HAP-1 (cell line): ENCODE measurements at places on chromosomes 11 and 22.

GRCh38 chr11:132106096-132106982 lies 735.9 kb downstream of the NTM start:
- no peak for DNase-seq

DNA sequence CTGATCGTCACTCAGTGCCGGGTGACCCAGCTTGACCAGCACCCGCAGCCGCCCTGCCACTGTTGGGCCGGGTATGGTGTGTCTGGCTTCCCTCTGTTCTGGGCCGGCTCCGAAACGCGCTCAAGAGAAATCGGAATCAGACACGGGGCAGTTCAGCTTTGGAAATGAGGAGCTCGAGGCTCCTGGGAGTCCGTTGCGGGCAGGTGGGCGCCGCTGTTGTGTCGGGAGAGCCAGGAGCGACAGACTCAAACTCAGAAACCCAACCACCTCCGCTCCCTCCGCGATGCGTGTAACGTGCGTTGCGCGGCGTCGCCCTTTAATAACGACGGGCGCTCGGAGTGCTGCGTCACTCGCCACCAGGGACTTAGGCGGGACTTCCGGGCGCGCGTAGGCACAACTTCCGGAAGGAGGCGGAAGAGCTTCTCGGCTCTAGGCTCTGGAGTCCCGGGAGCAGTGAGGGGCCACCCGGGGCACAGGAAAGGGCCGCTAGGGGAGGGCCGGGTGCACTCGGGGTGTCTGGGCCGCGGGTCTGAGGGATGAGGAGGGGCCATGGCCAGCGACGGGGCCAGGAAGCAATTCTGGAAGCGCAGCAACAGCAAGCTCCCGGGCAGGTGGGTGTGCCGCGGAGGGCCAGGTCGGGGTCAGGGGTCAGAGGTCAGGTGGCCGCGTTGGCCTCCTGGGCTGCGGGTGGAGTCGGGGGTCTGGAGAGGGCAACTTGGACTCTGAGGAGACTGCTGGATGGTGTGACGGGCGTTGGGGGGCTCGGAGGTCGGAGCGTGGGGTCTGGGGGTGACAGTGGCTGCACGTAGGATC lies at the start of gene TBC1D22A:
Gene TBC1D22A, plus strand, starts transcription at position 413 of the 813 bp plus-strand sequence. Its CDS starts 137 bp downstream, at position 550.
- peak; percentile 96 for DNase-seq

- no peak for DNase-seq
Observed at GRCh38 chr11:94494126-94494680, 419 bp downstream of the ANKRD49 start.

- DNase-seq, result peak; percentile 81
Observed at GRCh38 chr11:110092515-110093406, at the start of gene ZC3H12C. TSS of gene ZC3H12C (plus strand) at chr11:110093392. CDS start at chr11:110093412, 20 bp downstream.

DNA sequence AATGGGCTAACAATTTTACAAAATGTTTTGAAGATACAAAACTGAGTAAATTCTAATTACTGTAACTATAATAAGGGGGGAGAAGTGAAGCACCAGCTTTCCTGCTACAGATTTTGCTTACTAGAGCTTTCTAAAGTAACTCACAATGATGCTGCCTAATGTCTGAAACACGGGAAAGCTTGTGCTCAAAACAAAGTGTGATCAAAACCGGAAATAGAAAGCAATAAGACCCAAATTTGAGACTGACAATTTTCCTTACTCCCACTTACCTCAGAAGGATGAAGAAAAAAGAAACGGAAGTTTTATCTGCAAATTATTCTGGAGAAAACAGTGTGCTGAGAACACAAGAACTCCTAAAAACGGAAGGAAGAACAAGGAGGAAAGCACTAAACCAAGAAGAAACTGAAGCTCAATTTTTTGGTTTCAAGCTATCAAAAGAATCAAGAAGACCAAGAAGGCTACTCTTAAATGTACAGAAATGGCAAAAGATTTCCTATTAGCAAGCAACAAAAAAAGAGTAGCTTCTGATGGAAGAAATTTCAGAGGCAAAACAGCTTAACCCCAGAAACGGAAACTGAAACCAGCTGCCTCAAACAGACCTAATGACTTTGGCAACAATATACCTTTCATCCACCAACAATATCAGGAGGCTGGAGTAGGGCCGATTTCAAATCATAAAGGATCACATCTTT lies 33.4 kb downstream of the AMBRA1 start:
- no peak for DNase-seq

GRCh38 chr11:44936525-44936924 lies 14.2 kb downstream of the TP53I11 start:
- peak; percentile 87 for DNase-seq

DNA sequence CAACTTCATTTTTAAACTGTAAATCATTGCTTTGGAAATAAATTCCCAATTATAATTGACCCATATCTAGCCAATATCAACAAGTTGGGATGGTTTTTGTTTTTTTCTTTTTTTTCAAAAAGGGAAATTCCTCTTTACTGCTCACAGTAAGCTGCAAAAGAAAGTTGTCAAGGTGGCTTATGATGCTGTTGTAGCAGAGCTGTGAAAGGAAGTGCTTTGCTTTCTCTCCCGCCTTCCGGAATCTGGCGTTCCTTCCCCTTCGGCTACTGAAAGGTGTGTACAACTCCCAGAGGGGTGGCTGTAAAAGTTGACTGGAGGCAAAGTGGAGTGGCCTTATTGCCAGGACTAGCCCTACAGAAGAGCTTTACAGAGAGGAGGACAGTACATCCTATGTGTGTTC lies 16.2 kb upstream of the ADSL start:
- DNase-seq, result no peak

DNA sequence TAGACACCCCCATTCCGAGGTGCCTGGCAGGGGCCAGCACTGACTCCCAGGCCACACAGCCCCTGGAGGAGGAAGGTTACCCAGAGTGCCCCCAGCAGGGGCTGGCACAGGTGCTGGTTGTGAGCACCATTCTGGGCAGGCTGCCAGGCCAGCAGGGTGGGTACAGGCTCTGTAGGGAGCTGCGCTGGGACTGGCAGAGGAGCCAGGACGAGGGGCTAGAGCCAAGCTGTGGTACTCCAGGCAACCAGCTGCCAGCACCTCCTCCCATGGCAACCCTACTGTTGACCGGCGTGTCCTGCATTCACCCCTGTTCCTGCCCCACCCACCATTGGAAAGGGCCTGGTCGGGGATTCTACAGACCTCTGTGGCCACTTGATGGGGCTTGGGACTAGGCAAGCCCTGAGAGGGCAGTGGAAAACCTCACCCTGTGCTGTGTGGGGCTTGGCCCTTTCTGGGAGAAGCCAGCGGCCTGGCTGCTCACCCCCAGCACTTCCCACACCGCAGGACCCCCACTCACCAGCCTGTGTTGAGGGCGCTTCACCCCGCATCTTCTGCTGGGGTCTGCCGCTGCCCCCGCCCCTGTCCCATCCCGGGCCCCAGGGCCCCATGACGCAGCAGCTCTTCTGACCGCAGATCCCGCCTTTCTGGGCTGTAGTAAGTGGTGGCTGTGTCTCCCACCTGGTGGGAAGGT lies 1.9 kb downstream of the CLDN5 start:
- no peak for DNase-seq

- no peak for DNase-seq
Observed at GRCh38 chr11:942823-943222, 17.2 kb downstream of the AP2A2 start.

DNA sequence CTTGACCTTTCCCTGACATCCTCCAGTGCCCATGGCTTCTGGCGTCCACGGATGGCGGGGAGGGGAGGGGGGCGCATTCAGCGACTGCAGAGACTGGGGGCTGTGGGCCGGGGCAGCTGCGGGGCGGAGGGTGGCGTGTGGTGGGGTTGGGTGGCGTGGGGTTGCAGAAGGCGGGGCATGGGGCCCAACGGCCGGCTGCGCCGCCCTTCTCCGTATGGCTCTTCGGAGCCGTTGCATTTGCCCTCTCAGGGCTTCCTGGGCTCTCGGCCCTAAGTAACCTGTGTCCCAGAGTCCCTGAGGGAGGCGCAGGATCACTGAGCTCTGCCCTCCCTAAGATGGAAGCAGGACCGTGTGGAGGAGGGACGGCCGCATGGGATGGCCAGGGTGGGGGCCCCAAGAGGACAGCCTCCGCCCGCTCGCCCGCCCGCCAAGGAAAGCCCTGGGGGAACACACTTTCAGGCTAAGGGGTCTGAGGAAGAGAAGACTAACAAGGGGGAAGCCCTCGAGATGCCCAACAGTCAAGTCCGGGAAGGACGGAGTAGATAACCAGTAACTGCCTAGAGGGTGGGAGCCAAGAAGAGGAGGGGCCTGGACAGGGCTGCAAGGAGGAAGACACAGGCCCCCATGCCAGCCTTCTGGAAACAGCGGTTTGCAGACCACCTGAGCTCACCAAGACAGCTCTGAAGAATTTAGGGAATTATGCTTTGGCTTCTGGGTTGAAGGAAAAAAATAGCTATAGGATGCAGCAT lies 9.2 kb upstream of the AIFM3 start:
- peak; percentile 75 for DNase-seq

- no peak for DNase-seq
Observed at GRCh38 chr22:27711012-27711411, 90.5 kb downstream of the MN1 start.

- no peak for DNase-seq
Observed at GRCh38 chr11:24589064-24589463, 92.2 kb downstream of the LUZP2 start.

DNA sequence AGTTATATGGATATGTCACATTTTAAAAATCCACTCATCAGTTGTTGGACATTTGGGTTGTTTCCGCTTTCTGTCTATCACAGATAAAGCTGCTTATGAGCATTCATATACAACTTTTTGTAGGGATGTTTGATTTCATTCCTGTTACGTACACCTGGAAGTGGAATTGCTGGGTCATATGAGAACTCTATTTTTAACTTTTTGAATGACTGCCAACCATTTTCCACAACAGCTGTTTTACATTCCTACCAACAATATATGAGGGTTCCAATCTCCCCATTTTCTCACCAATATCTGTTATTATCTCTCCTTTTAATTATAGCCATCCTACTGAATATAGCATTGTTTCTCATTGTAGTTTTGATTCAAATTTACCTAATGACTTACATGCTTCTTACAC lies 172.0 kb downstream of the UVRAG start:
- DNase-seq, result no peak

- no peak for DNase-seq
Observed at GRCh38 chr22:33472462-33473344, 414.5 kb upstream of the SYN3 start.

DNA sequence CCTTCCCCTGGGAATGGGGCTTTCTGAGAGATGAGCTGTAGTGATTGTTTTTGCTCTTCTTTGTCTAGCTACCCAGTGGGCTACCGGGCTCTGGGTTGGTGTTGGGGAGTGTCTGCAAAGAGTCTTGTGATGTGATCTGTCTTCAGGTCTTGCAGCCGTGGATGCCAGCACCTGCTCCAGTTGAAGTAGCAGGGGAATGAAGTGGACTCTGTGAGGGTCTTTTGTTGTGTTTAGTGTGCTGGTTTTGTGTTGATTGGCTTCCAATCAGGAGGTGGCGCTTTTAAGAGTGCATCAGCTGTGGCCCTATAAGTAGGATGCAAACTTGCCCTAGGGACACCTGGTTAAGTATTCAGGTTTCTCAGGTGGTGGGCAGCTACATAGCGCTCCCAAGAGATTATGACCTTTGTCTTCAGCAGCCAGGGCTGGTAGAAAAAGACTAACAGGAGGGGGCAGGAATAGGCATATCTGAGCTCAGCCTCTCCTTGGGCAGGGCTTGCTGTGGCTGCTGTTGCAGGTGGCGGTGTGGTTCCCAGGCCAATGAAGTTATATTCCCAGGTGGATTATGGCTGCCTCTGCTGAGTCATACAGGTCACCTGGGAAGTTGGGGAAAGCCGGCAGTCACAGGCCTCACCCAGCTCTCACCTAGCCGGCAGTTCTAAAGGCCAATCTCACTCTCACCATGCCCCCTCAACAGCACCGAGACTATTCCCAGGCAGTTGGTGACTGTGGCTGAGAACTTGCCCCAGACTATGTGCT lies 315.7 kb upstream of the C11orf87 start:
- no peak for DNase-seq

DNA sequence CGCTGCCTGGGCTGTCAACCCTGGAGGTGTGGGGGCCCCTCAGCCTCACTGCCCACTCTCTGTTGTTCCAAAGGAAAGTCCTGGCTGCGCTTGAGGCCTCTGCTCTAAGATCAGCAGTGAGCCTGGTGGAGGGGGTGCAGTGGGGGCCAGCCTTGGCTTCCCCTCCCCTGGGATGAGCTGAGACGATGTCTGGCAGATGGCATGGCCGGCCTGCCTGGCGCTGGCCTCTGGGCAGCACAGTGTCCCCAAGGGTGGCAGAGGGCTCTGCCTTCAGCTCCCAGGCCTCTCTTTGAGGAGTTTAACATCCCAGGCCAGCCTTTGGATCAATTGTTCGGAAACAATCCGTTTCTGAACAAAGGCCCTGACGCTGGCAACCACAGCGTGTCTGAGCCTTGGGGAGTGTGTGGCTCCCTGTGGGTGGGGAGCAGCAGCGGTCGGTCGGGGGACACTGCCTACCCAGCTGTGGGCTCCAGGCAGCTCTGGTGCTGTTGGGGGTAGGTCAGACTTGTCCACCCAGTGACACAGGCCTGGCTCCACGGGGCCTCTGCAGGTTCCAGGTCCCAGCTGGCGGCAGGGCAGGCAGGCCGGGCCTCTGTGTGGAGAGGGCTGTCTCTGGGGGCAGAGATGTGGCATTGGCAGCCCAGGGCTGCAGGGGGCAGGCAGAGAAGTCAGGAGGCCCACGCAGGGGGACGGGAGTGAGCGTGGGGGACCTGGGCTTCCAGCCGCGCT lies 12.1 kb downstream of the TSPAN4 start:
- DNase-seq, result no peak

DNA sequence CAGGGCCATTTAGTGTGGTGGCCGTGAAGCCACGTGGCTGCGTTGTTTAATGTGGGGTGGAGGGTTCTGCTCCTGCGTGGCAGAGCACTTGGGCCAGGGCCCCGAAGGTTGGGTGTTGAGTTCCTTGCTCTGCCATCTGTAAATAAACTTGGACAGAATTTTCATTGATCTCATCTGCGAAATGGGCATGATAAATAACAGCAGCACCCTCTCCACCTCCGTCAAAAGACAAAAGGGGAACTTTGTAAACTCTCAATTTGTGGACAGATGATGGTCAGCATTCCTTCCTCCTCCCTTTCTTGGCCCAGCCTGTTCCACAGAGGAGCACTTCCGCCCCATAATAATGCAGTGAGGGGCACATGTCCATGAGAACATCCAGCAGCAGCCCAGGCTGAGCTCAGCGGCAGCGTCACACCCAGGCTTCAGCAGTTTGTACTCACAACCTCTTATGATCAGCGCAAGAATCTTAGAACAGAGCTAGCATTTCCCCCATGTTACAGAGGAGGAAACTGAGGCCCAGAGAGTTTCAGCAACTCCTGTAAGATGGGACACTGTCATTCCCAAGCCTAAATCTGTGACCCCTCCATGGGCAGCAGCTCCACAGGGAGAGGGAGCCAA lies 874.5 kb downstream of the BRD1 start:
- no peak for DNase-seq

DNA sequence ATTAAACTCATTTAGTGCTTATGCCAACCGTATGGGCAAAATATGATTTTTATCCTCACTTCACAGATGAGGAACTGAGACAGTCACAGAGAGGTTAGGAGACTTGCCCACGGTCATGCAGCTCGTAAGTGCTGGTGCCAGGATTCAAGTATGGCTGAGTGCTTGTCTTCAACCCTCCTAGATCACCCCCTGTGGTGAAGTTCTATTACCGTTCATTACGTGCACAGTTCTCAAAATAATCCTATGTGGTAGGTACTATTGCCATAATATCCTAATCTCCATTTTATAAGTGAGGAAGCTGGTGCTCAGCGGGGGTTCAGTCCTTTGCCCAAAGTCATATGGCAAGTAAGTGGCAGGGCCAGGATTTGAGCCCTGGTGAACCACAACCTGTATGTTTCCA lies 1.5 kb downstream of the MIEF1 start:
- no peak for DNase-seq
